Activated effector memory CD4-positive, alpha-beta T cell treated with Interleukin-2 at 50 U/mL for 16 hours (primary cell): ENCODE measurements at places on chromosomes 5 and 9.

GRCh38 chr9:18675332-18675731 is 201.4 kb downstream of the ADAMTSL1 start:
- no peak for DNase-seq

GRCh38 chr9:13078164-13078563 is 201.3 kb downstream of the MPDZ start:
- DNase-seq = no peak

DNA sequence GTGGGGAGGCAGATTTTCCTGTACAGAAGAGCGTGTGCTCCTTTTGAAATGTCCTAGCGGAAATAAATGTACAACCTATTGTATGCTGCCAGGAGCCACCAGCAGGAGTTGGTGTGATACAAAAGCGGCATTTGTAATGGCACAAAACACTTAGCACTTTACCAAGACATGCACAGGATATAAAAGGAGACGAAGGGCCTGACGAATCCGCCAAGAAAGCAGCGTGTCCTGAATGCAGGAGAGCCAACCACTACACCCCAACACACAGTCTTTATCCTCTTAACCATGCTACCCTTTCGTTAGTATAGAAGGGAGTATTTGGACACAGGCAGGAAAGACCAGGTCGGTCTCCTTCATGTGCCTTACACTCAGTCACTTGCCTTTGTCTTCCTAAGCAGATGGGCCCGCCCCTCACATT is 218.1 kb downstream of the TRIM32 start:
- DNase-seq = no peak

- no peak for DNase-seq
These were observed 215.2 kb upstream of the SNX2 start for GRCh38 chr5:122559676-122560075.

GRCh38 chr9:92952906-92953610 is 5.7 kb downstream of the FGD3 start:
- DNase-seq = no peak

DNA sequence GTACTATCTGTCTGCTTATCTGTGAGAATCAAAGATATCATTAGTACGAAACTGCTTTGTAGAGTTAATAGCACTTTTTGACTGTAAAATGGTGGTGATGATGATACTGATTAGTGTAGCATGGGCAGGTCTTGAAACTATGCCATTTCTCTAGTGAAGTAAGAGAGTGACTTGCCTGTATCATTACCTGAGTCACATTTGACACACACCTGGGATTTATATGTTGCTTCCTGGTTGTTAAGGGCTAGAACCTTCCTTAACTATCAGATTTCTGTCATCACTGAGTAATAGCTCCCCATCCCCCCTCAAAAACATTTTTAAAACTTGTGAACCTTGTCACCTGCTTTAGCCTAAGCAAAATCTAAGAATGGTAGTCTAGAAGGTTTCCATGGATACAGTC is 135.6 kb upstream of the RORB start:
- no peak for DNase-seq

- DNase-seq = peak; percentile 34
These were observed 21.3 kb upstream of the NDST1 start for GRCh38 chr5:150486402-150487198.

- DNase-seq = no peak
These were observed 298.4 kb upstream of the PRDM9 start for GRCh38 chr5:23208959-23209431.

- DNase-seq = no peak
These were observed 2.3 kb downstream of the ANKH start for GRCh38 chr5:14869233-14869632.

DNA sequence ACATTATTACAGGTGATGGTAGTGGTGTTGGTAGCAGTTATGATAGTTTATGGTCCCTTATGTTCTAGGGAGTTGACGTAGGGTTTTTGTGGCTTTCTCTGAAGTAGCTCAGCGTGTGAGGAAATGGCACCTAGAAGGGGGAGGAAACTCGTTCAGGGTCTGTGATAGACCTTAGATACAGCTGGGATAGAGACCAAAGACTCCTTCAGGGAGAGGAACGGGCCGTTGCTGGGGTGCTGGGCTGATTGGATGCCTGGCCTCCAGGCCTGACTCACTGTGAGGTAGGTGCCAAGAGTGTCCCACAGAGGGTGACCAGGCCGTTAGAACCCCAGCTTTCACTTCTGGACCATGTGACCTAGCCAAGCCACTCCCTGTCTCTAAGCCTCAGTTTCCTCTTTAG is 96.6 kb downstream of the DAB2IP start:
- no peak for DNase-seq

DNA sequence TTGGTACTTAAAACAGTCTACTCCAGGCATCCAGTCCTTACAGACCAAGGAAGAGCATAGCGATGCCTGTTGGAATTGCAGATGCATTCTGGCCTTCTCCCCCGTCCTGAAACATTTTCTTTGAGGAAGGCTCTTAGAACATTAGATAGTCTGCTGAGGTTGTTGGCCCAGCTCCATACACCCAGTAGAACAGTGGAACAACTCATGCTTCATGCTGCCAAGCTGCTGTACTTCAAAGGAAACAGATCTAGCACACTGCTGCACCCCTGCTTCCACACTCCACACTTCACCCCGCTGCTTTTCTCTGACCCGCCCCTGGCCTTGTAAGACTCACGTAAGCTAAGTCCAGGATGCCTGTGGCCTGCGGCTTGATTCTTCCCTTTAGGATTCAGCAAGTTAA is 33.4 kb upstream of the NCS1 start:
- DNase-seq = no peak

GRCh38 chr5:177471610-177472356 is 1.7 kb downstream of the DBN1 start:
- no peak for DNase-seq

DNA sequence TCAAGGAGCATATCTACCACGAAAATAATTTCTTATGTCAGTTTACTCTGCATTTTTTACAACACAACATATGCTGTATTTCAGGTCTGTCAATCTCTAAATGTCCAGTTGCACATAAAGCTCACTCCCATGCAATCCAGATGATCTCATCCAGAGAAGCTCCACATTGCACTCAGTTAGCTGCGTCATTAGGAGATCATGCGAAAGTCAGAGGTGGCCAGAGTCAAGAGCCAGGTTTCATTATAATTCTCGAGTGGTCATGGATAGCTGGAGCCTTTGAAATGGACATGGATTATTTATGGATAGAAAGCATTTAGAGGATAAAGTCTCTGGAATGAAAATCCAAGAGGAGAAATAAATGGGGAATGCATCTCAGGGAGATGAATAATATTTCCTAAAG is 232.3 kb downstream of the GAS1 start:
- DNase-seq = no peak

DNA sequence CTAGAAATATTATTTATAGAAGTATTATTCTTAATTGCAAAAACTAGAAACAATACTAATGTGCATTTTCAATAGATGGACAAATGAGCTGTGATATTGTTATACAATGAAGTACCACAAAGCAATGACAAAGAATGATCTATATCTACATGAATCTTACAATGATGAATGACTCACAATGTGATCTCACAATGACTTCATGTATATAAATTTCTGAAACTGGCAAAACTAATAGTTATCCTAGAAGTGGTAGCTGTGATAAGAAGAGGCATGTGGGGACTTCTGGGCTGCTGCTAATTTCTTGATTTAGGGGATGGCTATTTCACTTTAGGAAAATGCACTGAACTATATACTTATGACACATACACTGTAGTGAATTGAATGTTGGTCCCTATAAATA is 396.0 kb upstream of the ZNF608 start:
- DNase-seq = no peak

GRCh38 chr9:124216474-124217176 is 41.1 kb upstream of the NEK6 start:
- DNase-seq = peak; percentile 44

DNA sequence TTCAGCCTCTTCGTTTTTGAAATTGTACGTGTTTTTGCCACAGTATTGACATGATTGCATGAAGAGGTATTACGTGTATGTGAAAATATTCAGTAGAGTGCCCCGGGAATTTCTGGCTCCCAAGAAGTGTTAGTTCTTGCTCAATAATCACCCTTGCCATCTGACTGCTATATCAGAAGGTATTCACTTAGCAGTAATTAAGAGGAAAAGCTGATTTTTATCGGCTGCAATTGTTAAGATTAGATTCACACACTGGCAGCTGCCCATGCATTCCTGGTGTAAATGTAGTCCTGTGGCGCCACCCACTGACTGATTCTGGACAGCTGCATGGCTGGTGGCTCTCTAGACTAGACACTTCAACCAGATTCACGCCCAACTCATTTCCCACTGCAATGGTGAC is 440.1 kb upstream of the ADAMTS16 start:
- DNase-seq = no peak
